Midbrain (tissue), 1 donor: ENCODE measurements at places on chromosomes 16 and 17.

DNA sequence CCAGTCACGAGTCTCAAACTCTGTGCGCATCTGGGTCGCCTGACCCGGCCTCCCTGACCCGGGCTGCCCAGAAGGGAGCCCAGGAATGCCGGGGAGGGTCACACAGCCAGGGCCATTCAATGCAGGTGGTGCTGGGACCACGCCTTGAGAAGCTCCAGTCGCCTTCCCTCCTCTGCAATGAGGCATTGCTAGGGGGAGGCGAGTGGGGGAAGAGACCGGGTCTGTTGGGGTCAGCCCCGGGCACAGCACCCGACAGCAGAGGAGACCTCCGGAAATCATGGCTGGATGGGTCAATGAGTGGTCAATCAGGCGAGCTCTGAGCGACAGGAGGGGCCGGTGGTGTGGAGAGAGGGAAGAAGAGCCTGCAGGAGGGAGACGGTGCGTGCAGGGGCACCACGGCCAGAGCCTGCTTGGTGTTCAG is 13.3 kb downstream of the JPH3 start:
- no peak for DNase-seq

- DNase-seq: peak; percentile 89
Measured at GRCh38 chr17:72614871-72615626, 477.4 kb downstream of the SLC39A11 start.

DNA sequence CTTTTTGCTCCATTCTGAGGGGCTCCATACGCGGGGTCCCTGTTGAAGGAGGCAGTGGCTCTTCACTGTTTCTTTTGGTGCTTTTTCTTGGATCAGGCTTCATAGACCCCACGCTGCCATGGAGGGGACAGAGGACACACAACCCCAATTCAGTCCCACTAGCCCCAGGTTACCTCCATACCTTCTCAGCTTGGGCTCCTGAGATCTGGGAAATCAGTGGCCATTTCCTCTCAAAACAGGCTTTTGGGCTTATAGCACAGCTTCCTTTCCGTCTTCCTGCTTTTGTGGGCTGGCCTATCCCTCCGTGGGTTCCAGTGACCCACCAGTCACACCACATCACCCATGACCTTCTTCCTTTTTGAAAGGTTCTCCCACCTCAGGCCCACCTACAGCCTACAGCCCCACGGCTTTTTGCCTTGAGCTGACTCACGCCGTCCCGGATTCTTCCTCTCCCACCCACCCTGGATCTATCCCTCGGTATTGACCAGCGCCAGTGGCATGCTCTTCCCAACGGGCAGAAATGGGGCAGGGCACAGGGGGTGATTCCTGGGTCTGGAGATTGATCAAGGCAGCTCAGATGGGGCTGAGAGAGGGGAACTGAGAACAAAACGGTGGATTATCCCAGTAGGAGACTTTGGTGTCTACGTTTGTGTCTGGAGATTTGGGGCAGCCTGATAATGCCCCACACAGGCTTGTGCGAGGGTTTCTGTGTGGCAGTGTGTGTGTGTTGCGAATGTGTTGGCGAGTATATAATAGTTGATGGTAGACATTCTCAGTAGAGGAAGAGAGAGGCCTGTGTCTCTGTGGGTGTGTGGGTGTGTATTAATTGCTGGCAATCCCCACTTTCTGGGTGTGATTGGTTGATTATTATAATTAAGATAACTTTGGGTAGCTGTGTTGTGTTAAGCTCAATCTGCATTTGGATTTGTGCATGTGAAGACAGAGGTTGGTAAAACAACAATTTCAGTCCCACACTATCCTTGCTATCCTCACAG is 3.8 kb downstream of the TBX21 start:
- DNase-seq: no peak

DNA sequence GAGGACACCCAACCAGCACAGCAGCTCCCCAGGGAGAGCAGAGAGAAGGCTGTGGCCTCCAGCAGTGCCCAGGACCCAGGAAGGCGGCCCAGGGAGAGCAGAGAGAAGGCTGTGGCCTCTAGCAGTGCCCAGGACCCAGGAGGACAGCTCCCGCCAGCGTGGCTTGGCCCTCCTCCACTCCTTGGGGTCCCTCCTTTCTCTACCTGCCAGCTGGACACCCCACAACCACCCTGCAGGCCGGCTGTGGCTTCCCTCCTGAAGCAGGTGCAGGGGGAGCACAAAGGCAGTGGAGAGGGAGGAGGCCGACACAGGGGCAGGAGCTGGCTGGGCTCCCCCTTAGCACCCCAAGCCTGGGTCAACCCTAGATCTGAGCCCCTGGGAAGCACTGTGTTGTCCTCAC is 54.1 kb upstream of the FASN start:
- no peak for DNase-seq

GRCh38 chr17:2855063-2855600 is 58.9 kb downstream of the RAP1GAP2 start:
- DNase-seq: no peak
